ENCODE measurements at places on chromosomes 7 and 10. TPM values are rescaled to one million over a fixed set of nuclear protein-coding genes. Genes with fewer than 3 reads are reported as not detected.

Gene ATG9B
- 1.5 TPM for total RNA-seq

Gene EZH2
- 12.8 TPM for total RNA-seq

Gene APBB1IP
- total RNA-seq = 1.8 TPM

Gene TRPV5
- total RNA-seq = not detected

Gene MET
- 25.0 TPM for total RNA-seq
